ENCODE measurements at places on chromosomes 7 and 10. TPM values are rescaled to one million over a fixed set of nuclear protein-coding genes. Genes with fewer than 3 reads are reported as not detected.

Gene ZSWIM8
- 85.5 TPM for total RNA-seq

Gene VIPR2
- total RNA-seq = not detected

Gene CALHM3
- total RNA-seq = not detected

Gene VGF
- not detected for total RNA-seq

Gene DKK1
- 101 TPM for total RNA-seq

Gene PNLIPRP2
- not detected for total RNA-seq

Gene DYNC1I1
- 1.3 TPM for total RNA-seq

Gene ZNF735
- not detected for total RNA-seq

Gene WDFY4
- total RNA-seq = not detected

Gene RPS24
- total RNA-seq = 715 TPM

Gene INMT
- total RNA-seq = 17.8 TPM

Gene H2BK1
- not detected for total RNA-seq

Gene TBL2
- 90.8 TPM for total RNA-seq

Gene KCNIP2
- total RNA-seq = 0.57 TPM

Gene OPN1SW
- not detected for total RNA-seq

Gene CH25H
- total RNA-seq = 0.29 TPM

Gene SLC26A5
- total RNA-seq = not detected

Gene HOXA1
- total RNA-seq = not detected

Gene AMPH
- 0.22 TPM for total RNA-seq

Measured in placental pericyte (primary cell).